ENCODE measurements at places on chromosomes 11 and 22.

DNA sequence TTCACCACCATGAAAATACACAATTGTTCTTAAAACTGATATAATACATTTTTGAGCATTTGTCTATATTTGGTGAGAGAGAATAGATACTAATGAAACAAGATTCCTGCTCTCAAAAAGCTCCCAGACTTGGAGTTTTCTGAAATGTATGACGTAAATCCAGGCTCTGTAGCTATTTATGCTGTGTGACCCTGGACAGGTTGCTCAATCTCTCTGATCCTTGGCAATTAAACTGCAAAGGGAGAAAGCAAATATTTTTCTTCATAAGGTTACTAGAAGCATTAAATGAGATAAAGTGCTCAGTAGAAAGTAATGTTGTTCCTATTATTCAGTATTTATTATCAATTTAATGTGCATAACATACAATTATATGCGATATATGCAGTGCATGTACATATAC is 42.5 kb downstream of the SVIP start:
- DNase-seq = no peak

DNA sequence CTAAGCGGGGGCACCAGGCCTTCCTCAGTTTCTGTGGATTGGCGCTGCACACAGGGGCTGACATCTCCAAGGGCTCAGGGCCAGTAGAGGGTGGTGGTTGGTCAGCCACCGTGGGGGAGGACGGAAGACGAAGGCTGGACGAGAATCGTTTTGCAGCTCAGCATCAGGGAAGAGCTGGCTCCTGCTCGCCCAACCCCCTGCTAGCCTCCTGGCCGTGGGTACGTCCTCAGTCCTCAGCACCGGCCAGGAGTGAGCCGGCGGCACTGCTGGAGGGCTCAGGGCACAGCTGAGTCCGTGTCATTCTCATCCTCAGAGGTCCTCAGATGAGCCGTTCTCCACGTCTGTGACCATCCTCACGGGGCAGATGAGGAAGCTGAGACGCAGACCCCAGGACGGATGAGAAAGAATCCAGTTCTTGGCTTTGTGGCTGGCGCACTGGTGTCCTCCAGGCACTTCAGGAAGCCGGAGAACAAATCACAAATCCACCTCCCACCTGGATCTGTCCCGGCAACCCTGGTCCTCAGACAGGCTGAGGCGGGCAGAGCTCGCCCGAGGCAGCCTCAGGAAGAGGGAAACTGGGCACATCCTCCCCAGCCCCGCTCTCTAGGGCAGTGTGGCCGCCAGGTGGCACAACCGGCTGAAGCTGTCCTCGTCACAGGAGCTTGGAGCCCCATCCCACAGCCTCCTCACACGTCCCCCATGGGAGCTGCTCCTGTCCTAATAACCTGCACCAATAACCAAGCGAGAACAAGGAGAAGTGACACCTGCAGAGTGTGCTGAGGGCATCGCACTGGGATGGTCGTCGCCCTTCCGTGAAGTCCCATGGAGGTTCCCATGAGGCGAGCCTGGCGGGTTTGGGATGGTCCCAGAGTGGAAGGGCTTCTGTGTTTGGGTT is 393.7 kb downstream of the BRD1 start:
- no peak for DNase-seq

- DNase-seq = no peak
These were observed 59.1 kb downstream of the AMBRA1 start for GRCh38 chr11:46534711-46535110.

DNA sequence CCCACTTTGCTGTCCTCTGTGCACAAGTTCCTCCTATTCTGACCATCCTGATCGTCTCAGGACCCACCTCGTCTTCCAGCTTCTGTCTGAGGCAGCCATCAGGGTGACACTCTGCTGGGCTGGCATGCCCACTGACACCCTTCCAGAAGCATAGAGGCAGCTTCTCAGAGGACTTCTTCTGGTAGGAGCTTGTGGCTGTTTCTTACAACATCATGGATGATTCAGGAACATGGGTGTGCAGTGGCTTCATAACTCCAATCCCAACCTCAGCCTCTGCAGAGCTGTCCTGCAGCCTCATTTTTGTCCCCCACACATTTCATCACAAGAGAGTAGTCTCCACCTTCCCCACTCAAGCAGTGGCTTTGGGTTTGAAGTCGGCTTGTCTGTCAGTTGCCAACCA is 20.9 kb upstream of the CTR9 start:
- DNase-seq = peak; percentile 85

DNA sequence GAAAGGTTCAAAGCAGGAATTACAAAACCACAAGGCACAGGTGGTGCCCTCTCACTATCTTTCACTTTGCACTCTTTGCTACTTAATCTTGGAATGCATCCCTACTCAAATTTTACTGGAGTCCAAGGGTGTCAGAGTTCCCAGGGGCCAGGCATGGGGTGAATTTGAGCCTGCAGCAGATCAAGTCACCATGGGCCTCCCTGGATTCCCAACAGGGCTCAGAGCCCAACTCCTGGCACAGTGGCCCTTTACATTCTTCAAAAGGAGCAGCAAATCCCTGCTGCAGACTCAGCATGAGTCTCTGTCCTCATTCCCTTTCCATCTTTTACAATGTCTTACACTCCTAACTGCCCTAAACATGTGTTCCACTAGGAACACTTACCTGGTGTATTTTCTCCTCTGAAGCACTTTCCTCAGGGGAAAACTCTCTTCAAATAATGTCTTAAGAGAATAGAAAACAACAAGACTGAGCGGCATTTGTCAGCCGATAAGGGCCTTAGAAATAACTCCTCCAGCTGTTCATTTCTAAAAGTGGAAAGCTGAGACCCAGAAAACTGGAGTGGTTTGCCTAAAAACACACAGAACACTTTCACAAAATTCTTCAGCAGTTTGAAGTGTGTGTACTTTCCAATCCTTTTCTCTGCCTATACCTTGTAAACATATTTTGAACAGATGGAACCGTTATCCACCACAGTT is 596.0 kb downstream of the INSC start:
- no peak for DNase-seq

GRCh38 chr11:69401715-69402114 is 79.7 kb upstream of the LINC01488 start:
- DNase-seq = no peak

DNA sequence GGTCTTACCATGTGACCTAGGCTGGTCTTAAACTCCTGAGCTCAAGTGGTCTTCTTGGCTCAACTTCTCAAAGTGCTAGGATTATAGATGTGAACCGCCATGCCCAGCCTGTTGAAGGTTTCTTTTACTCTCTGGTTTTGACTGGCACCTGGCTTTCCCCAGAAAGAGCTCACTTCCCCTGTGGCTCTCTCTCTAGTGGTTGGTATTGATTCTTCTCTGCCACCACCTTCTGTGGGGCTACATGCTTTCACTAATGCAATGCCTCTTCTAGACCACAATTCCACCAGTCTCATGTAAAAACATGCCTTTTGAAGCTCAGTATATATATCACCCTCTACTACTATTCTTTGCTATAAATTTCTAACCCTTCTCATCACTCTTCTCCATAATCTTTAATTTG is 67.2 kb downstream of the CCDC83 start:
- no peak for DNase-seq

GRCh38 chr11:122933416-122933815 is 48.2 kb downstream of the BSX start:
- DNase-seq = peak; percentile 6

GRCh38 chr11:118886681-118887111 is 3.0 kb downstream of the CXCR5 start:
- peak; percentile 84 for DNase-seq

GRCh38 chr11:1197431-1197885 is 25.4 kb upstream of the MUC5B start:
- no peak for DNase-seq

DNA sequence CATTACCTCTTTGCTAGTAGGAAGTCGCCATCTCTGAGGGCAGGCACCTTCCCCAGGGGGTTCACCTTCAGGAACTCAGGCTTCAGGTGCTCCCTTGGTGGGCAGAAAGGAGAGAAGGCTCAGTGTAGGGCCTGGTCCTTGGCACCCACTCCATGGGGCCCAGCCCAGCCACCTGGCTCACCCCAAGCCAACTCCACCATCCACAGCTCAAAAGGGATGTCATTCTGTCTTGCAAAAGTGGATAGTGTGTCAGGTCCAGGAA is 2.7 kb upstream of the GSTT4 start:
- DNase-seq = no peak

GRCh38 chr11:90124371-90124770 is 10.1 kb upstream of the NAALAD2 start:
- DNase-seq = no peak

DNA sequence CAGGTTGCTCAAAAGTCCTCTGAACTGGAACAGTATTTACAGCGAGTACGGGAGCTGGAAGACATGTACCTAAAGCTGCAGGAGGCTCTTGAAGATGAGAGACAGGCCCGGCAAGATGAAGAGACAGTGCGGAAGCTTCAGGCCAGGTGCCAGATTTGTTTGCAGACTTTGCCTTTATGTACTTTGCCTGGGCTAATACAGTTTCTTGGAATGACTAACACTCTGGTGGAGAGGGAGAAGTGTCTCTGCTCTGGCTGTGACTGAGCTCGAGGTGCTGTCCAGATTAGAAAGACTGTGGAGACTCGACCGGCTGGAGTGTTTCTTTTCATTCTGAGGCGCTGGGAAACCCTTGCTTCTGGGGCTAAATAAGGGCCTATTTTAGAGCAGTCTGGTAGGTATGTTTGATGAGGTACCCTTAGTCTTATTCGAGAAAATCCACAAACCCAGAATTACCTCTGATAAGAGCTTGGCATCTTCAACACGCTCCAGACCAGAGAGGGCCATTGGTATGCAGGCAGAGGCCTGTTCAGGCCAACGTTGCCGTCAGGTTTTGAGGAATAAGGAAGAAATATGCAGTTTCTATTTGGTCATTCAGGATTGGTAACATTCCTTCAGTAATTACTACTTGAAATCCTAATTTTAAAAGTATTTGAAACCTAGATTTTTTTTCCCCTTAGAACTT is 76.5 kb downstream of the SWAP70 start:
- no peak for DNase-seq

- no peak for DNase-seq
These were observed 129.9 kb downstream of the KCNC1 start for GRCh38 chr11:17864478-17864941.

GRCh38 chr22:19175602-19176174 is 2.8 kb downstream of the SLC25A1 start:
- no peak for DNase-seq

DNA sequence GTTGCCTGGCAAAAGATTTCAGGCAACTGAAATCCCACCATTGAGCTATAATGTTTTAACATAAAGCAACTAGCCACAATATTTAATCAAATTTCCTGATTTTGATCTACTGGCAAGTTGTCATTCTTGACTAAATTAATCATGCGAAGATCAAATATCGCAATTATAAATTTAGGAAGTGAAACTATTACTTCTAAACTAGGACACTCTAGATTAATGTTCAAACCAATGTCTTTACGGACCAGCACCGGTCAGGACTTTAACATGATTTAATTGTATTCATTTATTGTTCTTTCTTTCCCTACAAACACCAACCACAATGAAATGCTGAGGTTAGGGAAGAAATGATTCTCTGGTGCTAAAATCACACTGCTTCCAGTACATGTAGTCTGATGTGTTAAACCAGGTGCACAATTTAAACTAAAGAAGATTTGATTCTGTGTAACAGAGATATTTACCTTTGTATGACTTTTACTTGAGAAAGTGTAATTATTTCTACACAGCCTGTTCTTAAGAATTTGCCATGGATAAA is 14.9 kb downstream of the GAS2 start:
- DNase-seq = no peak

GRCh38 chr22:45272498-45272897 is 12.3 kb upstream of the UPK3A start:
- no peak for DNase-seq

- no peak for DNase-seq
These were observed 404.3 kb downstream of the MN1 start for GRCh38 chr22:27397036-27397953.

GRCh38 chr11:62497132-62497801 is 49.3 kb downstream of the AHNAK start:
- peak; percentile 66 for DNase-seq

All from suppressor macrophage treated with lipopolysaccharide for 4 hours (primary cell).